ENCODE measurements at places on chromosomes 1 and 21.
A peak's percentile ranks its signal among the peaks of the same experiment; 100 is the strongest.

DNA sequence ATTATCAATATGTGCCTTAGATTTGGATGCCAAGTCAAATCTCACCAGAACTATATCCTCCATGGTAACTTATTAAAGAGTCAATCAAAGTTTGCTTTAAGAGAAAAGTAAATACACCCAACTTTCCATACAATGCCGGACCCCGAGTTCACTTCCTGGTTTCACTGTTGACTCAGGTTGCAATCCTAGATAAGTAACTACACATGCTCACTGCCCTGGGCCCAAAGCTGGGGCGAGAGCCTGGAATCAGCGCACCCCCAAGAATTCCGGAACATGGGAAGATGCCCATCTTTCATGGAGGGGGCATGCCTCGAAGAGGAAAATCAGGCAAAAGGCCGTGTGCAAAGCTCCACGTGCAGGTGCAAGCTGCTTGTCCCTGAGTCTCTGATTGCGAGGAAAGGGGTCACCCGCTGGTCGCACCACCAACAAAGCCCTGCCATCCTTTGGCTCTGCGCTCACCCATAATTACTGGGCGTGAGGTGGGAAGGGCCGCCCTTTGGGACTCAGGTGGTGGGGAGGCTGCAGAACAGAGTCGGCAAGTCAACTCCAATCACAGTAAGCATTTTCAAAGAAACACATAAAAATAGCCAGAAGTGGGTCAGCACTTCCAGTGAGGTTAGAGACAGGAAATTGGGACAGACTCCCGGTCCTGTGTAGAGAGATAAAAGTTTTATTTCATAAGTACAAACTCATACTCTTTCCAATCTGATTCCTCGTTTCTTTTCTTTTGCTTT is 167.7 kb downstream of the TOMM20 start:
- DNase-seq: peak; percentile 55

GRCh38 chr1:57741521-57741920 is 317.7 kb upstream of the DAB1 start:
- no peak for DNase-seq

GRCh38 chr21:39537571-39537970 is 75.2 kb upstream of the B3GALT5 start:
- DNase-seq: no peak

GRCh38 chr21:38679534-38679933 is 126.2 kb upstream of the ETS2 start:
- no peak for DNase-seq

GRCh38 chr1:192476802-192477298 is 98.7 kb upstream of the RGS1 start:
- no peak for DNase-seq

- DNase-seq: no peak
Measured at GRCh38 chr1:6570100-6570499, 9.7 kb upstream of the ZBTB48 start.

GRCh38 chr1:195516036-195516435 is 1092.2 kb downstream of the KCNT2 start:
- DNase-seq: no peak

DNA sequence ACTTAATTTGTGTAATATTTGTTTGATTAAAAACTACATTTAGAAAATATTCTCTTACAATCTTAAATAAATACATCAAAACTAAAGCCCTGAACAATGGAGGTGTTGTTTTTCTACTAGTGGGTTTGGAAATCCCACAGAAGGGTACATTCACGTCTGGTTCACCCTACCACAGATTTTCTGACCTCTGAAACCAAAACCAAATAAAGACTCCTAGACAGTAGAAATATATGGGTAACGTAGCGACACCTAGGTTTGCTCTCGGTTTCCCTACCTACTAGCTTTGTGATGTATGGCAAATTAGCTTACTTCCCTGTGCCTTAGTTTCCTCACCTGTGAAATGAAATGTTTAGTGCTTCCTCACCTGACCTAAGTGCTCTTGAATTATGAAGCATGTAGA is 312.6 kb downstream of the DPYD start:
- no peak for DNase-seq

- no peak for DNase-seq
Measured at GRCh38 chr21:44590311-44590721, 2.0 kb downstream of the KRTAP10-6 start.

- DNase-seq: no peak
Measured at GRCh38 chr1:7098641-7099040, 313.4 kb downstream of the CAMTA1 start.

- DNase-seq: no peak
Measured at GRCh38 chr1:32068957-32069588, 3.7 kb upstream of the TMEM39B start.

DNA sequence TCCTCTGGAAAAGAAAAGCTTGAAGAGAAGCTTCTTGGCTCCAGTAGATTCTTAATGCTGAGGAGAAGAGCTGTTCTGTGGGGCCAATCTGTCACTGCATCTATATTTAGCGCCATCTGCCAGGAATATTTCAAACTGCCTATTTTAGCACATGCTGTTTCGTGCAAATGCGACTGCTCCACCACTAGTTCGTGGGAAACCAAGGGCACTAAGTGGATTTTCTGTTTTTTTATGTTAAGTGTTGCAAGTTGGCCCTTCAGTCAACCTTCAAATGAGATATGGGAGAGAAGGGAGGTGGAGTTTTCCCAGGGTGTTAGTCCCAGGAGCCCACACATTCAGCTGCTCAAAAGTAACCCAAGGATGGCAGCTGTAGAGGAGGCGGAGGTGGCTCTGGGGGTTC is 91.9 kb downstream of the TSEN15 start:
- DNase-seq: no peak

DNA sequence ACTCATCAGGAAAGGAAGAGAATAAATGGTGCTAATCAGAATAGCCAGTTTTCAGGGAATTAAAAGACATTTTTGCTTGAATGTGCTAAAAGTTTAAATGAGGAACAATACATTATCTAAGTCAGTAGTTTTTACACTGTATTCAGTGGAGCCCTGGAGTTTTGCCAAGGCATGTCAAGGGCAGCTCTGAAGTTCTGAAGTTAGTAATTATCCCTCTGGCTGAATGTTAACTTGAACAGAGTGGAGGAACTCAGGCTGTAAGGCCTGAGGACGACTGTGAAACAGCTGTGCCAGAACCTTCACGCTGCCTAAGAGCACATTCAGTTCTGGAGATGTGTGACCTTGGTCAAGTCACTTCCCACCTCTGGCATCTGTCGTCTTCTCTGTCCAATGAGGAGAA is 68.1 kb downstream of the EDEM3 start:
- no peak for DNase-seq

- peak; percentile 95 for DNase-seq
Measured at GRCh38 chr1:205255941-205256780, 28.4 kb downstream of the TMCC2 start.

GRCh38 chr1:244836135-244836521 is 670 bp downstream of the COX20 start:
- DNase-seq: no peak

DNA sequence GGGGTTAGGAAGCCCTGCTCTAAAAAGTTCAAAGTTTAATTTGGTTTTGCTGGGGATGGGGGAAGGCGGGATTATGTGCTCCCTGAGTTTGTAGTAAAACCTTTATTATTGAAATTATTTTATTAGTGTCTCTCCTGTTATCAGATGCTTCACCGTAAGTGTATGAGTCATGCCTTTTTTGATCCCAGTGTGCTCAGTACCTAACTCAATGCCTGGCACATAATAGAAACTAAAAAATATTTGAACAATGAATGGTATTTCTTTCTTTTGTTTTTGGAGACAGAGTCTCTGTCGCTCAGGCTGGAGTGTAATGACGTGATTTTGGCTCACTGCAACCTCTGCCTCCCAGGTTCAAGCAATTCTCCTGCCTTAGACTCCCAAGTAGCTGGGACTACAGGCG is 6.4 kb downstream of the SNRPE start:
- DNase-seq: no peak

DNA sequence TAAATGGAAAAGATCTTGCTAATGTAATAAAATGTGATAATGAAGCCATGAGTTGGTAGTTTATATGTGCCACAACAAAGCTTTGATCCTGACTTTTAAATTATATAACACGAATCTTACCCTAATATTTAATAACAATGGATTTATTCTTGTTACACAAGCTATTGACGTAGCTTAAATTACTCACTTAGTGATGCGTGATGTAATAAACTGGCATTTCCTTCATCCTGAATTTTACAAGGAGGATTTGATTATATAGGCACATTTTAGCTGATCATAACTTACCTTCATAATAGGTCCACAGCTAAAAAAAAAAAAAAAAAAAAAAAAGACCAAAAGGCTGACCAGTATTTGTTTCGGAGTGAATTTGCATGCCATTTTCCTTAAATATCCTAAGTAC is 76.2 kb upstream of the IVNS1ABP start:
- no peak for DNase-seq

GRCh38 chr1:165632491-165632890 is 1.5 kb downstream of the MGST3 start:
- no peak for DNase-seq

Data from activated CD8-positive, alpha-beta memory T cell treated with anti-CD3 and anti-CD28 coated beads for 24 hours (primary cell).